ENCODE measurements at places on chromosomes 12 and 14.

DNA sequence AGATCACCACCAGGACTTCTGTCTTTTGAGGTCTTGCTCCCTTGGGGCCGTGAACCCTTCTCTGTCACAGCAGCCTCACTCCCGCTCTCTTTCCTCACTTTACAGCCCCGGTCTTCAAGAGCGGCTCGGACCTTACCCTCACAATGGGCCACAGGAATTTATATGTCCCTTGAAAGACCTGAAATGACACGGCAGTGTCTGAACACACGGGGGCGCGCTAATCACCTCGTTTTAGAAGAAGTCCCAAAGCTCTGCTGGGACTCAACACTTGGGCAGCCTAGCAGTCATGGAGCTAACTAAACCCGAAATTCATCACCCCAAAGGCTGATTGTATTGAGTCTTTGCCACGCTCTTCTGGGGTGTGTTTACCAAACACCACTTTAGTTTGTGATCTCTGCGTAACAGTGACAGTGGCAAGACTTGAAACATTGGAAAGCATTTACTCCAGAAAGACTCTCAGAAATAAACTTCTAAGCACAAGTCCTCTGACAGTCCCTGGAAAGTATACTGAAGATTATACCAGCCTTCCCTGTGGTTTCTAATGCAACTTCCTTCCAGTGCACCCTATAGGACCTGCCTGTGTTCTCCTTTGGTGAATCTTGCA lies 29.0 kb downstream of the SERPINA11 start:
- no peak for DNase-seq

GRCh38 chr12:27652174-27652763 lies 44.0 kb upstream of the REP15 start:
- DNase-seq, result peak; percentile 19

GRCh38 chr12:53726946-53727309 lies 324 bp downstream of the CALCOCO1 start:
- no peak for DNase-seq

- DNase-seq, result no peak
Measured at GRCh38 chr14:67728258-67728657, 26.6 kb downstream of the RDH12 start.

DNA sequence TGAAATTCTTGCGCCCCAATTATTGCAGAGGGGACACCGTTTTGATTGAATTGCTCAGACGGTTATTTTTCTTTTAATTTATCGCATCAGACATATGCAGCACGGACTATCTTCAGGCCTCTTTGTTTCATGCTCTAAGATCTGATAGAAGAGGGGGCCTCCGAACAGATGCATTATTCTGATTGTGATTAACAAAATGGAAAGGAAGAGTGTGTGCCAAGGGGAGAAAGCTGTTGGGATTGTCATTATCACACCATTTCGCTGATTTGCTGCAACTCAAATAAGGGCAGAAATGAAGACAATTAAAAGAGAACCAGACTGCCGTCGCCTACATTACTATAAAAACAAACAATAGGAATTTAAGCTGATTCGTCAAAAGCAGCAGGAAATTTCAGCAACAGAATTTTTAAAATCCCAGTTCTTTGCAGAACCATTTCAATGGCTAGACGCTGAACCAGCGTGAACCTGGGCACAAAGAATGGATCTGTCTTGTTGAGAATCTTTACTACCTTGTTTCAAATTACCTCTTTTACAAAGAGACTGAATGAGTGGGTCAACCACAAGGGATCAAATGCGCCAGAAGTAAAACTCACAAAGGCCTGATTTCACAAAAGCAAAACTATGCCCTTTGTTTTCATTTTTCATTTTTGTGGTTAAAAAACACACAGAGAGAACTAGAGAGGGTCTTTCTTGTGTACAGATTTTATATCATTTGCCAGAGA lies 30.6 kb downstream of the TMEM132D start:
- no peak for DNase-seq

DNA sequence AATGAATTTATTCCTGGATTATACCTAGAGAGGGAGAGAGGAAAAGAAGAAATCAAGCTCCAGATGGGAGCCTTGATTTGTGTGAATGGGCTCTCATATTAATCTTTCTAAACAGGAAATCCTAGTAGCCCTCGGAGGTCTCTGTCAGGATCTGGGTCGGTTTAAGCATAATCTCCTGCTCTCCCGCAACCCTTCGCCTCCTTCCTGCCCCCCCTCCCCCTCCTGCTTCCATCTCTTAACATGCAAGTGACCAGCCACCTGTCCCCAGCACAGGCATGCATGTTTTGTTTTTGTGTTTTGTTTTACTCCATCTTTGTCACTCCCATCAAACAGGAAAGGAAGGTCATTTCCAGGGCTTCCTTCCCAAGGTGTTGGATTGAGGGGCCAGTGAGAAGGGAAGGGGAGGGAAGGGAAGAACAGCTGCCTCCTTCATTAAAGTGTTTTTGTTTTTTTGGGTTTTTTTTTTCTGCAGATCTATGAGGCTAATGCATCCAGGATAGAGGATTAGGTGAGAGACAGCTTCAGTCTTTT lies 4.8 kb upstream of the KCNA5 start:
- DNase-seq, result no peak

GRCh38 chr14:99717682-99718013 lies 33.5 kb downstream of the CYP46A1 start:
- DNase-seq, result no peak

DNA sequence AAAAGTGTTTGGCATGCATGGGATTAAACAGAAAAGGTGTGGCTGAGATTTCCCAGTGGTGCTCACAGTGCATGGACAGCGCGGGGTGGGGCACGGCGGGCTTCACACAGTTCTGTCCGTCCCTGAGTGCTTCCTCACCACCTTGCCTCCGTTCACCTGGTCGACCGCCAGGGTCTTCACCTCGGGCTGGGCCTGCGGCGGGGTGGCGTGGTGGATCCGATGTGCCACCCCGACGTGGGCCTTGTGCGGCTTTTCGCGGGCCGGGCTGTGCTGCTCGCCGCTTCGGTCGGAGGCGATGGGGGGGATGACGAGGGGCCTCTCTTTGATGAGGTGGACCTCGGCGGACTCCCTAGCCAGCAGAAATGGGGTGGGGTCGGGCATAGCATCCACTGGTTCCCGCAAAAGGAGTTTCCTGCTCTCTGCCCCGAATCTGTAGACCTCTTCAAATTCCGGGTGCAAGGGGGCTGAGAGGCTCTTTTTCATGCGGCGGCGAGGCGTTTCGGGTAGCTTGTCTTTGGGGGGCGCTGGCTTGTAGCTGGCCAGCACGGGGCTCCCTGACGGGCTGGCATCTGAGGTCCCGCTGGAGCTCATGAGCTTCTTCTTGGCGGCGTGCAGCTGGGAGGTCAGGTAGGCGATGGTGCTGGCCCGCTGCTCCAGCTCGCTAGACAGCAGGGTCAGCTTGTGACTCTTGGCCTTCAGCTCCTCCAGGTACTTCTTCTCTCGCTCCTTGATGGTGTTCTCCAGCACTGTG lies 35.5 kb downstream of the CCDC92 start:
- DNase-seq, result no peak

DNA sequence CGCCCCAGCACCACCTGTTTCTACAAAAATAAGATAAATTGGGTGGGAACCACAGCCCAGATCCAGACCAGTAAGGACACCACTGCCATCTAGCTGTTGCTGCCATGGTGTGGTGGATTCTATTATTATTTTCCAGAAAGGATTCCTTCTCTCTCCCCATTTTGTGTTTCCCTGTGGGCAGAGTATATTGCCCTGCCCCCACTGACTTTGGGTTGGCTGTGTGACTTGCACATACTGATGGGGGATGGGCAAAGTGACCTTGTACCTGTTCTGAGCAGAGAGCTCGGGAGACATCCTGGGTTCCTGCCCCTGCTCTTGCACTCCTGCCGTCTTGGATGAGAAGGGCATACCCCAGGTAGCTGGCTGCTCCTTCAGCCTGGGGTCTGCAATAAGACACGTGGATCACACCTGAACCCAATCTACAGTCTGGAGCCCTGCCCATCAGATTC lies 24.3 kb downstream of the MOAP1 start:
- DNase-seq, result no peak

GRCh38 chr12:131367983-131368667 lies 342.8 kb upstream of the SFSWAP start:
- no peak for DNase-seq

DNA sequence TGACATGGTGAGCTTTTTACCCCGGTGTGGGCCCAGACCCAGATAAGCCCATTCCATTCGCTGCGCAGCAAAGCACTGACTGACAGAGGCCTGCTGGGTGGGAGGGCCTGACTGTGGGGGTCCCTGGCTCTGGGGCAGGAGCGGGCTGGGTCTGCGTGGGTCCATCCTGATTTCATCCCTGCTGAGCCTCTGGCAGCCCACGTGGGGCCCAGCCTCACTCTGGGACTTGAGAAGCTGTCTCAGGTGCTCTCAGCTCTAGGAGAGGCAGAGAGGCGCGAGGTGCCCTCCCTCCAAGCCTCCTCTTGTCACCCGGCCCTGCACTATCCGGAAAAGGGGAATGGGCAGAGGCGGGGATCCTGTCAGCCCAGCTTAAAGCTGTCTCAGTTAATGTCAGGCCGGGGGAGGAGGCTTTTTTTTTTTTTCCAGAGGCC lies 927 bp downstream of the ABCB9 start:
- no peak for DNase-seq

- DNase-seq, result no peak
Measured at GRCh38 chr14:28769276-28769880, 2.8 kb downstream of the FOXG1 start.

DNA sequence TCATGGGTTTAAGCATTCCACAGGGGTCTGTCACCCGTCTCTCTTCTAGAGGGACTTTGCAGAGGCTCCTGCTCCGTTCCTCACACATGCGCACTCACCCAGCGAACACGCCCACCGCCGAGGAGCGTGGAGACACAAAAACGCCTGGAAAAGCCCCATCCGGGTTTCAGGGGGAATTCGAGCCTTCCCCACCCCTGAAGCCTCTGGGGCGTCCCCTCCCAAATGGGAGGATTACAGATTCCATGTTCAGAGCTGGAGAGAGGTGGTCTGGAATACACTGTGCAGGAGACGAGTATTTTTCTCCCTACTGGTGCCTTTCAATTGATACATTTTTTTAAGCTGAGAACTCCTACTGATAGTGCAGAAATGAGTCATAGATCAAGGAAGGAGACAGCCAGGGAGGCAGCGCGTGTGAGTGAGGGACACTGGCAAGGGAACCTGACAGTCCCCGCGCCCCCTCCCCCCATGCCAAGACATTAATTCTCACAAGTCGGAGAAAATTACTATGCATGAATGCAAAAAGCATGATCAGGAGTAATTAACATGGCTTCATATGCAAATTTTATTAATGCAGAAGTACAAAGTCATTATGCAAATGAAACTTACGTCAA lies 36.9 kb downstream of the BCL11B start:
- peak; percentile 52 for DNase-seq

DNA sequence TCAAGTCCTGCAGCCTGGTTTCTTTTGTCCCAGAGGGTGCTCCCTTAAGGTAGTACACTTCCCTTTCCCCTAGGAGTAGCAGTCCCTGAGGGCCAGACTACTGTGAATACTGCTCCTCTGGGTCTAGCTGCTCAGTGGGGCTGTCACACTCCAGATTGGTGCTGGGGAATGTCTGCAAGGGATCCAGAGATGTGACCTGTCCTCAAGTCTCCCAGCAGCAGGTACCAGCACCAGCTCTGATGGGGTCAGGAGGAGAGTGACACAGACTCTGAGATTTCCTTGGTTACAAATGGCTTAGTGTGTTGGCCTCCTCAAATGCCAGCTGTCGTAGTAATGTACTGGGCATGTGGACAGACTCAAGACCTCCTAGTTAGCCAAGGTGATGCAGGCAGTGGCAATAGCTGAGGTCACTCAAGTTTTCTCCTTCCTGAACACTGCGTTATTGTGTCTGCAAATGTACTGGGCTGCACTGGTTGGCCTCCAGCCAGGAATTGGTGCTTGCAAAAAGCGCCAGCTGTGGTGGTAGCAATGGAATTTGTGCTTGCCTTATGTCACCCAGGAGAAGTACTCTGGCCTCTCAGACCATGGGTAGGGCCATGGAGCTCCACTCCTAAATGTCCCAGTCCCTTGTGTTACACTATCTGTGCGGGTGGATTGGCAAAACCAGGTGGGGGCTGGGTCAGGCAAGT lies 36.4 kb upstream of the AEBP2 start:
- DNase-seq, result no peak

DNA sequence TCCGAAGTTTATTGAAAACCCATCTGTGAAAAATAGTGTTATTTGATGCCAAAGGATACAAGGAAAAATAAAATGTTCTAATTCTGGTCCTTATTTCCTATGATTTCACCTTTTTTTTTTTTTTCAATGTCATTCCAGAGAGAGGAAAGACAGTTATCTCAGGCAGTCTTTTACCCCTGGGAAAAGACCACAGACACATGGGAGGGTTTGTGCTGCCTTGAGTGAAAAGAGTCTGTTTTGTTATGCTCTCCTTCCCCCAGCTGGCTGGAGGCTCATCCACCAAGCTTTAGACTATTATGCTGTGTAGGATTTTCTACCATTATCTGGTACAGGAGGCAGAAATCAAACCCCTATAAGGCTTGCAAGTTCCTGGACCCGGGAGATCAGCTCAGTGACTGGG lies 151.8 kb downstream of the CRADD start:
- no peak for DNase-seq

DNA sequence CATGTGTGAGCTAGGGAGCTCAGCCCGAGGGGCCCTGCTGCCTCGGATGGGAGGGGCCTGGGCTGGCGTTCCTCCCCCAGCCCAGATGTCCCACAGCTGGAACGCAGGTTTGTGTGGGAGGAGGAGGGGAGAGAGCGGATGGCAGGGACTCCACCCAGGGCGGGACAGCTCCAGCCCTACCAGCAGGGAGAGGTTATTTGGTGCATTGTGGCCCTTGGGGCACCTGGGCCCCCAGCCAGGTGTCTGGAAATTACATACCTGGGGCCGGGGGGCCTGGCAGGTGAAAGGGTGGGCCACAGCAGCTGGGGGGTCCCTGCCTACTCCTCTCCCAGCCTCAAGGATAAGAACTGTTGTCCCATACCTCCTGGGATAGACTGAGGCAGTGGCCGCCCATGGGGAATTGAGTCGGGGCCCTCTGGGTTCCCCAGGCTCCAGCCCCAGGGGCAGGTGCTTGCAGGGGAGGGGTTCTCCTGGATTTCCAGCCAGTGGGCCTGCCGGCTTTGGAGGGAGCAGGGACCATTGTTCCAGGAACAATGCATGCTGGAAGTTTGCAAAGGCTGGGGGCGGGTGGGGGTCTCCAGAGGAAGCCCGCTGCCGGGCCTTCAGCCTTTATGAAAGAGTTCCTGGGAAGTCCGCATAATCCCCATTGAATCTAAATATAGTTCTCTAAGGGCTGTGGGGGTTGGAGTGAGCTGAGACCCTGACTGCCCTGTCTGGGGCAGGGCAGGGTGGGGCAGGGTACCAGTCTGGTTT lies 1.2 kb downstream of the KIF26A start:
- no peak for DNase-seq

DNA sequence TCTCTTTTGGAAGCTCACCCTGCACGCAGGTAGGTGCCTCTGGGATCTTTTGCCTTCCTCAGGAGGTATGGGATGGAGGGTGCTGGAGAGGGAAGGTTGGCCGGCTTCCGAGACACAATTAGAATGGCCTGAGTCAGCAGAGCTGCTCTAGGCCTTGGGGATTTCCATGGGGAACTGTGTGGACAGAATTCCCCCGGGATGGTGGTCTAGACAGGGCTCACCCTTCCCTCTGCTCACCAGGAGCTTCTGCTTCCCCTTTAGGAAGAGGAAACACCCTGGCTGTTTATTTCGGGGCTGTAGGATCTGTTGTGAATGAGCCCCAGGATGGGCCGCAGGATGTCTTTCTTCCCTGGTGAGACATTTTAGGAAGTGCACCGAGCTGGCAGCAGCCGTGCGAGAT lies 43.7 kb upstream of the TMED10 start:
- DNase-seq, result no peak

Measured in activated gamma-delta T cell treated with Interleukin-2 at 50 U/mL for 16 hours (primary cell).